ENCODE measurements at places on chromosomes 5 and 9.

DNA sequence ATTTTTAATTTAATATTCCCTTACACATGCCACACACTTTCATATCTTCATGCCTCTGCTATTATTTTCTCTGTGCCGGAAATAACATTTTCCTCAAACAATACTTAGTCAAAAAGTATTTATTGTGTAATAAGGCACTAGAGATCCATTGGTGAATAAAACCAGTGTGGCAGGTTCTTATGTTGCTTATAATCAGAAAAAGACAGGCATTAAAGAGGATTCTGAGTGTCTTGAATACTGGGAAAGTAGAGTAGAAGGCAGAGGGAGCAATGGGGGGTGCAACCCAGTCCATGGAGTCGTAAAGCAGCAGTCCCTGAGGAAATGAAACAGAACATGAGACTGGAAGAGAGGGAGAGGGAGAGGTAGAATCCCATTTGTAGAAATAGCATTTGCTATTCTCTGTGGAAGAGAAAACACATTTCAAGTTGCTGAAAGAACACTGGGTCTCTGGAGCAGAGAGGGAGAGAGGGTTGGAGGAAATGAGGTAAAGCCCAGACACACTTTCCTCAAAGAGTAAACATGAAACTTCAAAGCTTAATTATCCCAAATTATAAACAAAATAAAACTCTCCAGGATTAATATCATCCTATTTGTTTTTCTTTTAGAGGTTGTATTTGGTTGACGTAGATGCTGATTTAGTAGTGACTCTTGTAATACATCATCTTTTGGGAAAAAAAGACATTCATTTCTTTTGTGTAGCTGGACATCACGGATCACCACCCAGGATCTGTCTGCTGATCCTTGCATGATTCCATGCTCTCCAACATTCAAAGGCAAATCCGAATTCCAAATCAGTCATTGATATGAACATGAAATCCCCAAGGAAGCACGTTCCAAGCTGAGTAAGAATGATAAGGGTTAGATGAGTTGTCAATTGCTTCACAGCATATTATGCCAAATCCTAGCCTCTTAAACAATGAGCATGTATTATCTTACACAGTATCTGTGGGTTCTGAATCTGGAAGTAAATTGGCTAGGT lies 37.4 kb upstream of the GRAMD2B start:
- DNase-seq = no peak

GRCh38 chr9:4197548-4197947 lies 102.3 kb downstream of the GLIS3 start:
- no peak for DNase-seq

- DNase-seq = no peak
These were observed 458.6 kb upstream of the CLINT1 start for GRCh38 chr5:158317507-158317906.

DNA sequence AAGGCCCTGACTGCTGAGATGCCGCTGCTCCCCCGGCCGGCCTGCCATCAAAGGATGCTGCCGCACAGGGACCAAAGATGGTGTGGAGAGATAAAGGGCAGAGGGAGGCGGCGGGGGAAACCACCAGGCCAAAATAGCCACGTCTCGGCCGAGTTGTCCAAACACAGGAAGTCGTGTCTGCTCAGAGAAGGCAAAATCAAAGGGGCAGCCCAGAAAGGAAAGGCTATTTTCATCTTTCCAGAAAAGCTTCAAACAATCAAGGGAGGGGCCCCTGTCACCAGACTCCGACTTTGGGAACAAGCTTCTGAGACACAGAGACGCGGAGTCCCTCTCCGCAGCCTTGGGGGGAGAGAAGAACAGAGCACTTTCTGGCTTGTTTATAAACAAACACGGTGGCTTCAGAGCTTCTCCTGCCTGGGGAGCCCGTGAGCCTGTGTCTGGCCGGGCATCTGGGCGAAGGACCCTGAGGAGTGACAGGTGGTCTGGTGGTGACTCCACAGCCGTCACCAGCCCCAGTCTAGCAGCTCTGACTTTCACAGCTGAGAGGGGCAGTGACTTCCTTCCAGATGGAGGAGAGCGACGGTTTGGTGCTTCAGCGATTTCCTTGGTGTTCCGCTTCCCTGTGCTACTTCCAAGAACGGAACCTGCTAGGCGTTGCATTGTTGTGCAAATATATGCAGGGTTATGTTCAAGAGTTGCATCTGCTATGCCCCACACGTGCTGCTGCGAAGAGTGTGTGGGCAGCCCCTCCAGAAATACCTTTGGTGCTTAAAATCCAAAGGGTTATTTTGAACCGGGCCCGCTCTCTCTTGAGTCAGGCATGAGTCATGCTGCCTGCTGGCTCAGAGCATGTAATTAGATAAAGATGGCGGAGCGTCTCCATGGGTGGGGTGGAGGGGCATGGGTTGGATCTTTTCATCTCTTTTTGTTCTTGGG lies 24.0 kb downstream of the ADAMTSL2 start:
- DNase-seq = peak; percentile 71

DNA sequence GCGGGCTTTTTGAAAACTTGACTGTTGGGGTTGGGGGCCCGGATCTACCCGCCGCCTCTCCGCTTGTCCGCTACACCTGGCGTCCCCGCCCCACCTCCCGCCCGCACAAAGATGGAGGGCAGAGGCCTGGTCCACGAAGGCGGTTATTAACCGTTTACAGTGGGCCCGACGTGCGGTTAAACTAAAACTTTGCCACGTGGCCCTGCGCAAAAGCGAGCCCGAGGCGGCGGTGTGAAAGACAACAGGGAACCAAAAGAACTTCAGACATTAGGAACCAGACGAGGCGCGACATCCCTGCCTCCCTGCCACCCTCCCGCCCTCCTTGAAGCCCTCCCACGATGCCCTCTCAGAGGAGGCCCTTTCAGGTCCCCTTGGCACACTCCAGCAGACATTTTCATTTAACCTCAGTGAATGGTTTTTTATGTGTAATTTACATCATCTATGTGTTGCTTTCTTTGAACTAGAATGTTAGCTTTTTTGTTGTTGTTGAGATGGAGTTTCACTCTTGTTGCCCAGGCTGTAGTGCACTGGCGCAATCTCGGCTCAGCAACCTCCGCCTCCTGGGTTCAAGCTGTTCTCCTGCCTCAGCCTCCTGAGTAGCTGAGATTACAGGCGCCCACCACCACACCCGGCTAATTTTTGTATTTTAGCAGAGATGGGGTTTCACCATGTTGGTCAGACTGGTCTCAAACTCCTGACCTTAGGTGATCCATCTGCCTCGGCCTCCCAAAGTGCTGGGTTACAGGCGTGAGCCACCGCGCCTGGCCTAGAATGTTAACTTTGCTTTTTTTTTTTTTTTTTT lies 999 bp upstream of the HNRNPA0 start:
- DNase-seq = no peak

DNA sequence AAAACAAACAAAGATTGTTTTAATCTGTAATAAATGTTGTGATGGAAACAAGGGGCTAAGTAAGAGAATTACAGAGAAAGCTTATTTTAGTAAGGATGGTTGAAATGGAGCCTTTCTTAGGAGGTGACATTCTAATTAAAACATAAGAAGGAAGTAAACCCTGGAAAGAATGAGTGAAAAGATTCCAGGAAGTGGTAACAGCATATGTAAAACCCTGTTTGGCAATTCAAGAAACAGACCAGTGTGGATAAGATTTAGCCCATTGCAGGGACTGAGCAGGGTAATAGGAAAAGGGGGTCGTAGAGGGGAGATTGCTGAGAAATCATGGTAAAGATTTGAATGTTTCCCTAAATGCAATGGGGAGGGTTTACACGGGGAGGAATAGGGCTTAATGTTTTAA lies 21.6 kb upstream of the PIP5K1B start:
- no peak for DNase-seq

- DNase-seq = no peak
These were observed 18.2 kb upstream of the CCNH start for GRCh38 chr5:87430863-87431457.

DNA sequence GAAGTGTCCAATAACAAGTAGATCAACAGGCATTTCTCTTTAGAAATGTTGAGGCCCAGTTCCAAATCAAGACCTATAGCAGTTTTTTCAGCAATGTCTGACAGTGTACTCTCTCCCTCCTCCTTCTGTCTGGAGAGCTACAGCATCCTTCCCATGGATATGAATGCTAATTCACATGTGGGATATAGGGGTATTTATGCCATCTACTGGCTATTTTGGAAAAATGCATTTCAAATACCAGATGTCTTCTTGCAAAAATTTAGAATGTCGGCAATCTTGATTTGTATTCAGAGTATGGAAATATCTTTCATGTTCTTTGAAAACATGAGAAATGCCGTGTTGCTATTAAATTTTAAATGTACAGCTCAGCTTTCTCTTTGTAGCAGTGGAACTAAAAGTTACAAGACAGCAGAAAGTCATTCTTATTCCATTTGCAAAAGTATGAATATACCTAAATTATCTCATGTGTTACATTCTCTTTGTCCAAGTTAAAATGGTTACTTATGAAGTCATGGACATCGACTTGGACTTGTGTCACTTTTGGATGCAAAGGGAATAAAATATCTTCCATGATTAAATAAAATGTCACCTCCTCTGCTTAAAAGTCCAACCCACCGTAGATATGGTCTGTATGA lies 647.8 kb downstream of the TAF11L14 start:
- peak; percentile 84 for DNase-seq

GRCh38 chr9:91483835-91484234 lies 60.2 kb upstream of the NFIL3 start:
- DNase-seq = no peak

- DNase-seq = no peak
These were observed 99.0 kb downstream of the GAPVD1 start for GRCh38 chr9:125360601-125361000.

DNA sequence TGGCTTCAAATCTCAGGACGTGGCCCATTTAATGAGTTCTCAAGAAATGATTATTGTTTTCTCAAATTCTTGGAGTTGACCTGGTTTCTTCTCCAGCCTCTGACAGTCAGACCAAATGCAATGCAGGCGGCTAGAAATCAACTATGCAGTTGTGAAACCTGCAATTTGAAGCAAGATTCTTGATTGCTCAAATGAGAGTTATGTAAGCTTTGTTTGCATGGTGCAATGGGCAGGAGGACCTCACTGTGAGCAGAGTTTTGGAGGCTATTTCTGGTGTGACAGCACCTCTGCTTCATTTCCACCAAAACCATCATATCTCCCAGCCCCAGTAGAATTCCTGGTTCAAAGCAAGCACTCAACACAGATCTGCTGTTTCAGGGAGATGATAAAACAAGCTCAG lies 500.0 kb upstream of the KLF4 start:
- no peak for DNase-seq

DNA sequence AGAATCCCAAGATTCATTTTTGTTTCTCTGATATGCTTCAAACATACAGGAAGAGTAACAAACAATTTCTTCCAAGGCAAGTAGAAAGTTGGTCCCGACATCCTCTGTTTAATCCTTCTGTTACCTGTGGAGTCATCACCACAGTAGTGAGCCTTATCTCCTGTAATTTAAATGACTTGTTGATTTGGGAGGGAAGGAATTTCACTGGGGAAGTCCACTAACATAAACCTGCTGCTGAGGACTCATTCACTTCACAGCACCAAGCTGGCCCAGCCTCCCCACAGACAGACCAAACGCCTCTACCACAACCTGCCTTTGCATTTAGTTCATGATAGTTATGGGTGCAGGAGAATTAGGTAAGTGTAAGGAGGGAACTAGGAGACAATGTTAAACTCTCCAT lies 63.2 kb downstream of the PRKACG start:
- no peak for DNase-seq

DNA sequence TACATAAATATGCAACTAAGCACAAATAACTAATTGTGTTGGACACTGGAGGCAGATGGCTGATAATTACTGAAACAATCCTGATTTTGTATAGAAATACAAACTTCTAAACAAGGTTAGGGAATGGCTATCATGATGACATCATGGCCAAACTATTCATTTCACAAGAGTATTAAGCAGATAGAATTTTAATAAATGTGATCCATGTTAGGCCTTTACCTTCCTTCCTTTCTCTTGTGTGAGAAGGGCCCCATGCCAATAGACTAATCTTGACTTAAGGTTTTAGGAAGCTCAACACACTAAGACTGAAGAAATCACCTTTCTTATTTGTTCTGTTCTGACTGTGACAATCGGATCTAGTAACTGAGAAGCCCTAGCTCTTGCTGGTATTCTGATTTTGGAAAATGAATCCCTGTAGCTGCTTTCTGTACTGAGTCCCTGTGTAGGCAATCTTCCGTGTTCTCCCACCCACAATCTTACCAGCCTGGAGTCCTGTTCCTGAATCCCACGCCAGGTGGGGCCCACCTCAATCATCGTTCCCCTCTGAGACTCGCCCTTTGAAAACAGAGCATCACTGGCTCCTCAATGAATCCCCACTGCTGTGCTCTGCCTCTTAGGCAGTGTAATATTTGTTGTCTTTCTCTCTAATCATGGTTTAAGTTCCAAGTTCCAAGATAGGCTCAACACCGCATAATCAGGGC lies 168.7 kb upstream of the GNA14 start:
- no peak for DNase-seq

DNA sequence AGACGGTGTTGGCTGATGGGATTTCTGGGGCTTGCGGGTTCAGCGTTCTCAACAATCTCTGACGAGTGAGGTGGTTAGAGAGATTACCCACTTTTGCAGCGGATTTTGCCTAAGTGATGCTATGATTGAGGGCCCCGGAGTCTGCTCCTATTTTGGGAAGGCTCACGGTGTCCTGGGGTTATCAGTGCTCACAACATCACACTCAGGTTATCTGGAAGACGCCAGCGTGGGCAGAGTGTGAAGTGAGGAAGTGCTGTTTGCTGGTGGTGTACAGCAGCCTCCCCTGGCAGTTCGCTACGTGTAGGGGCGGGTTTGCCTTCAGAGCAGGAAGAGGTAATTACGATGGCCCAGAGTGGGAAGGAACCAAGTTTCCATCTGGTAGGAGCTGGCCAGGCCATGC lies 341.2 kb upstream of the IRX2 start:
- no peak for DNase-seq

DNA sequence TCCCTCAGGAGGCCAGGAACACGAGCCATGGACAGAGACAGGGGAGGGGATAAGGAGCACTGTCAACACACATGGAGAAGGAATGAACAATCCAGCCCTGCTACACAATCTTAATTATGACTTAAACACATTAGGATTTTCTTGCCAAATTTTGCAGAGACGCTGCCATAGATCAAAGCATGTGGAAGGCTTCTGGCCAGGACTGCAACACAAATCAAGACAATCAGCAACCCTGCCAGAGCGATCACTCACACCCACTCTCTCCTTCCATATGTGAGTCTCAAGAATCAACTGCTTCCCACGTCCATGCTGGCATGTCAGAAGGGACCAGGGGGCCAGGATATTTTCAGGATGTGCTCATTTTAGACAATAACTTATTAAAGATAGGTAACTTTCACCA lies 85.6 kb downstream of the ROR2 start:
- DNase-seq = no peak

DNA sequence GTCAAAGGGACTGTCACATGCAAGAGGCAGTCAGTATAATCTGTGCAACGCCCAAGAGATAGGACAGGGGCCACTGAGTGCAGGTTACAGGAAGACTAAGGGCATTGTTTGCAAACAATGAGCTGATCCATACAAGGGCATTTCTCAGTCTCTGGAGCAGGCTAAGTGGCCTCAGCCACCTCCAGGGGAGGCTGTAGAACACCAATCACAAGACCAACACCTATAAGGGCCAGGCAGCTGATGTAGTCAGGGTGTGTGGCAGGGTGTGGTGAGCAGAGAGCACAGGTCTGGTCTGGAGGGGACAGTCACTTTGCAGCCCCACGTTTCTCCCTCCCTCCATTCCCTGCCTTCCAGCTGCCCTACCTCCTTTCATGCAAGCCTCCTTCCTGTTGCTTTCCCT lies 83.2 kb upstream of the ADRA1B start:
- DNase-seq = no peak

GRCh38 chr9:93081931-93082330 lies 14.1 kb upstream of the CARD19 start:
- DNase-seq = peak; percentile 68

- DNase-seq = no peak
These were observed 120.0 kb upstream of the CDKN2B start for GRCh38 chr9:22129133-22129532.

- no peak for DNase-seq
These were observed 34.1 kb upstream of the IL31RA start for GRCh38 chr5:55817030-55817429.

Data from H4 (cell line).